ENCODE measurements at places on chromosomes 1 and 21. TPM values are rescaled to one million over a fixed set of nuclear protein-coding genes. Genes with fewer than 3 reads are reported as not detected.

DNA sequence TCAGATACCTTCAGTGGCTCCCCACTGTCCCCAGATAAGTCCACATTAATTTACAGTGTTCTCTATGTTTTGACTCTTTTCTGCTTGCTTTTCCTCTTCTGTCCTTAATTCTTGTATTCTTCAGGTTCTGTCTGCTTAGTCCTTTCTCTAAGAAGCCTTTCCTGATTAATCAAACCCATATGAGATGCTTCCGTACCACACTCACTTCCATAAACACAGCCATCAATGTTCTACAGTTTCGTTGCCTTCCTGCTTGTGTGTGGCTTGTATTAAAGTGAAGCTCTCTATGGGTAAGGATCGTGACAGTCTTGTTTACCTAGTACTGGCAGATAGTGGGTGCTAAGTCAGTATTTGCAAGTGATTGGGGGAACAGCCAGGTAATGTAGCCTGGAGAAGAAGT is 75.9 kb downstream of the PRDM2 start:
- DNase-seq = no peak
- no peaks in the 10 kb centered on the region for H3K27me3 ChIP-seq
- peaks cover 16% of the 10 kb centered on the region for H3K36me3 ChIP-seq
- no peaks in the 10 kb centered on the region for H3K4me1 ChIP-seq
- H3K27ac ChIP-seq = no peak overlapping the region

DNA sequence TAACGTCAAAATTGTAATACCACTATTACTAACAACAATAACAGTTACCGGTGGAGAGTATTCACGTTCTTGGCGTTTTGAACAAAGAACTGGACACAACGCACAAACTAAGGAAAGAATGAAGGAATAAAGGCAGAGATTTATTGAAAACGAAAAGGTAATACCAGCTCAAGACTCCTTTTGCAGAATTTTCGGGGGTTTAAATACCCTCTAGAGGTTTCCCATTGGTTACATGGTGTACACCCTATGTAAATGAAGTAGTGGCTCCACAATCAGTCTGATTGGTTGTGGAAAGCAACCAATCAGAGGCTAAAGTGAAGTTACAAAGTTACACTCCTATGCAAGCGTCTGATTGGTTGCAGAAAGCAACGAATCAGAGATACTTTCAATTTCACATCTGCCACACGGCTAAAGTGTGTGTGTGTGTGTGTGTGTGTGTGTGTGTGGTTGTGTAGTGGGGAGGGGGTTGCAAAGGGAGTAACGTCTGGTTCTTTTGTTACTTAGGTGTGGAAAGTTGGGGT is 1.1 kb upstream of the GTF2B start:
- peak overlapping the region; percentile 75 for H3K27ac ChIP-seq
- peaks cover 9% of the 10 kb centered on the region for H3K4me1 ChIP-seq
- H3K36me3 ChIP-seq = peaks cover 8% of the 10 kb centered on the region
- H3K4me3 ChIP-seq = peak overlapping the region; percentile 93

HMGCS2 gene
- 0.20 TPM for total RNA-seq

COL16A1 gene
- total RNA-seq = 2.2 TPM

SPAG17 gene
- not detected for total RNA-seq
